ENCODE measurements at places on chromosomes 3 and 15.

GRCh38 chr3:159938714-159939113, 49.9 kb upstream of the IL12A start:
- DNase-seq: no peak

- DNase-seq: no peak
These were observed 12.5 kb downstream of the OXNAD1 start for GRCh38 chr3:16277471-16277870.

- no peak for DNase-seq
These were observed 1.0 kb downstream of the DTWD1 start for GRCh38 chr15:49621887-49622286.

- no peak for DNase-seq
These were observed 28.8 kb downstream of the DCP1A start for GRCh38 chr3:53318522-53318921.

- no peak for DNase-seq
These were observed 5.6 kb upstream of the PYDC2 start for GRCh38 chr3:191455257-191455952.

DNA sequence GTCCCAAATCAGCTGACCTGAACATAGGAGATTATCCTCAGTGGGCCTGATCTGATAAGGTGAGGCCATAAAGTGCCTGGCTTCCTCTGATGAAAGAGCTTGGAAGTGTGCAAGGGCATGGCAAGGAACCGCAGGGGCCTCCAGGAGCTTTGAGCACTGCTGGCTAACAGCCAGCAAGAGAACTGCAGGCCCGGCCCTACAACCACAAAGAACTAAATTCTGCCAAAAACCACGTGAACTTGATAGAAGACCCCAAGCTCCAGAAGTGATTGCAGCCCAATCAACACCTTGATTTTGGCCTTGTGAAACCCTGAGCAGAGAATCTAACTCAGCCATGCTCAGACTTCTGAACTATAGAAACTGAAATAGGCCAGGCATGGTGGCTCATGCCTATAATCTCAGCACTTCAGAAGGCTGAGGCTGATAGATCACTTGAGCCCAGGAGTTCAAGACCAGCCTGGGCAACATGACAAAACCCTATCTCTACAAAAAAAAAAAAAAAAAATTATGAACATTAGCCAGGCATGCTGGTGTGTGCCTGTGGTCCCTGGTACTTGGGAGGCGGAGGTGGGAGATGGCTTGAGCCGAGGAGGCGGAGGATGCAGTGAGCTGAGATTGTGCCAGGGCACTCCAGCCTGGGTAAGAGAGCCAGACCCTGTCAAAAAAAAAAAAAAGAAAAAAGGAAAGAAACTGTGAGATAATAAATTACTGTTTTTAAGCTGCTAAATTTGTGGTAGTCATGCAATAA, 7.7 kb upstream of the DIS3L start:
- no peak for DNase-seq

- DNase-seq: no peak
These were observed 18.2 kb downstream of the CCR4 start for GRCh38 chr3:32969656-32970055.

- no peak for DNase-seq
These were observed 102.9 kb downstream of the ADCY5 start for GRCh38 chr3:123346021-123346420.

GRCh38 chr15:89429023-89429422, 67.4 kb downstream of the RHCG start:
- no peak for DNase-seq

GRCh38 chr15:72792431-72792830, 8.9 kb upstream of the ADPGK start:
- no peak for DNase-seq

GRCh38 chr3:56268616-56269383, 199.5 kb downstream of the ERC2 start:
- DNase-seq: no peak

DNA sequence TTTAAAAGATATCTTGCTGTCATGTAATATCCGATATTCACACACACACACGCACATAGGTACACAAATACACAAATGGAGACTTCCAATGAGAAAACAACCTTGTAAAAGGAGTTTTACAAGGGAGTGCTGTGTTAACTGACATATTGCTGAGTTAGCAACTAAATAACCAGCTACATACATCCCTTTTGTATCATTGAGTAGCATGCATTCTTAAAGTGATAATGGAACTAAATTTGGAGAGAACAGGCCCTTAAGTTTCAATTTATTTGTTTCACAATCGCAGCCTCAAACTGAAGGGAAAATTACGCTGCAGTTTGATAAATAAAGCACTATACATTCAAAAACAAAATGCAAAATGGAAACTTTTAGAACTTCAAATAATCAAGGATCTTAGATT, 1046.0 kb upstream of the NR2F2 start:
- DNase-seq: no peak

- no peak for DNase-seq
These were observed 292.5 kb downstream of the ZPLD1 start for GRCh38 chr3:102727340-102727739.

DNA sequence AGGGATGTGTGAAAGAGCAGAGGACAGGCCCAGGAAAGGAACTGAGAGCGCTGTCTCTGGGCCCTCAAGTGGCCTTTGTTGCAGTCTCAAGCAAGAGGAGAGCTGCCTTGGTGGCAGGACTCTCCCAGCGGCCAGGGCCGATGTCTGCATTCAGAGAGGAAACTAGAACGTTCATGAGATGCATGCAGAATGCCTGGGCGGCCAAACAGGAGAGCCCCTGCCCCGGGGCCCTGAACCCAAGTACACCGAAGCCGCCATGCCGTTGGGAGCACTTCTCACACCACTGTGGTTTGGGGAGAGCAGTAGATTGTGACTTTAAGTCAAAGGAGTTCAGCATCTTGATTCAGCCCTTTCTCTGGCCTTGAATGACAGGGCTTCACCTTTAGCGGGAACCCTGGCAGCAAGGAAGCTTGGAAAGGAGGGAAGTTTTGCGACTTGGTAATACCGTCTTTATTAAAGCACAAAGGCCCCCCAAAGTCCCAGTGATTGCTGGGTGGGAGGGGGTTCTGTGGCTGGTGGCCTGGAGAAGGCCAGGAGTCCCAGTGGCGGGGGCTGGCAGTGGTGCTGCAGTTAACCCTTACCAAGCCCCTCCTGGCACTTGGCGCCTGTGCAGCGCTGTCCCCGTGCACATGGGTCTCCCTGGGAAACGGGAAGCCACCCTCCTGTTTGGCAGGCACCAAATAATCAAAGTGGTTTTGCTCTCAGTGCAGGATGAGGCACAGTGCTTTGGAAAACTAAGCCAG, 36.2 kb downstream of the SLC6A11 start:
- no peak for DNase-seq

DNA sequence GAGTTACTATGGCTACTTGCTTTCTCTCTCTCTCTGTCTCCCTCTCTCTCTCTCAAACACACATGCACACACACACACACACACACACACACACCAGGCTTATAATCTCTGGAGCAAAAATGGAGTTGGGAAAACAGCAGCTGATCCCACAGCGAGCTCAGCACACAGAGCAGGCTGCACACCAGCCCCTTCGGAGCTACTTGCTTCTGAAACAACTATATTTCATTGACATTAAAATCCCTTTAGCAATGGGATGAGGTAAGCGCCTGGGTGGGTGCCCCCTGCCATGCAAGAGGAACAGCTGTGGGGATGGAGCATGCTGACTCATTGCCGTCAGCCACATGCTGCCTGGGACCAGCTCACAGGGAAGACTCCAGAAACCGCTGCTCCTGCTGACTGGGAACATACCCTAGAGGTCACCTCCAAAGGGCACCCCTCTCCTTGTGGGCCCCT, 45.7 kb downstream of the B3GNT5 start:
- DNase-seq: peak; percentile 83

- DNase-seq: no peak
These were observed 16.4 kb downstream of the PLEKHO2 start for GRCh38 chr15:64858021-64858575.

DNA sequence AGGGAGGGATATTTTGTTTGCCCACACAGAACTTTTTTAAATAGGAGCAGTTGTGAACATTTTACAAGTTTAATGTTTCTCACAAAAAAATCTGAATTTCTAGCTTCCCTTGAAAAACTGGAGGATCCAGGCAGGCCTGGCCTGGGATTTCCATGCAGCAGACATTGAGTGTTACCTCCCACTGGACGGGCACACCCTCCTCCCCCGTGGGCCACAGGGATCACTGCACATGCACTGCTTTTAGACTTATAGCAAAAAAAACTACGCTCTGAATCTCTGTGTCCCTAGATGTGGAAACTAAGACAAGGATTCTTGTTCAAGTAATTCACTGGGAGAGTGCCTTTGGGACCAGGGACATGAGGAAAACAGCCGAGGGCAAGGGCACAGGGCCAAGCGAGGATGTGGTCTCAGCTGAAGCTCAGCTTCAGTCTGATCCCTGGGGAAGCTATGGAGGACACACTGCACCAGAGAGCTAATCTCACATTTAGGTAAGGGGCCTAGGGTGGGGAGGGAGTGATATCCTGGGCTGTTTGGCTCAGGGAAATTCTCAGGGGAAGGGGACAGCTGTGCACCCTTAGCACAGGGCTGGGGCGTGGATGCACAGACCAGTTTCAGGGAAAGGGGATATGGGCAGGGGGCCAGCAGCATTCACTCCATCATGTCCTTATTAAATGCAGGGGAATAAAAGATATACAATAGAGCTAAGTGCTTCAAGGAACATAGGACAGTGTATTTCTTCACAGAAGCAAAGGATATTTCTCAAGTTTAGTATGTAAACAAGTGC, 46.0 kb downstream of the FSIP1 start:
- DNase-seq: peak; percentile 47

DNA sequence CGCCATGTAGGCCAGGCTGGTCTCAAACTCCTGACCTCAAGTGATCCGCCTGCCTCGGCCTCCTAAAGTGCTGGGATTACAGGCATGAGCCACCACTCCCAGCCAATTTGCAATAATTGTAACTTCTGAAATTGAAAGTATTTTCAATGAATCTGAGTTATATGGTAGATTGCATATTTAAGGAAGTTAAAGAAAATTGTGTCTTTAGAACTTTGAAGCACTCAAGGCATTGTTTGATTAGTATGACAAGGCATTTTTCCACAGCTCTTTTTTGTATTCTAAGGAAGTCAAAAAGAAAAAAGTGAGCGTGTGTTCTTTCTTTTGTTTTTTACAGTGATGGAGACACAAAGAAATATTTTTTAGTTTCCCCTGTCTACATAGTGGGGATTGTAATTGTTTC, 15.7 kb upstream of the RPLP1 start:
- no peak for DNase-seq

- no peak for DNase-seq
These were observed 885 bp upstream of the LSG1 start for GRCh38 chr3:194672876-194673275.

- peak; percentile 24 for DNase-seq
These were observed 99.8 kb downstream of the MEGF11 start for GRCh38 chr15:66153549-66154415.

DNA sequence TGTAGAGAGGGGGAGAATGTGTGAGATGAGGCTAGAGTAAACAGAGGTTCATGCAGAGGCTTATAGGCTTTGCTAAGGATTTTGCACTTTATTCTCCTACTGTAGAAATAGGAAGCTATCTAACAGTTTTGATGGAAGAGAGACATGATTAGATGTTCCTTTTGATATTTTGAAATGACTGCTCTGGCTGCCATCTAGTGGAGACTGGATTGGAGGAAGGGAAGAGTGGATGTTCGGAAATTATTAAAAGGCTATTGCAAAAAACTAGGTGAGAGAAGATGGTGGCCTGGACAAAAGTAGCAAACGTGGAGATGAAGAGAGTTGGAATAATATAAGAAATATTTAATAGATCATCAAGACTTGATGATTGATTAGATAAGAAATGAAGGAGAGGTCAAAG, 42.2 kb downstream of the SYN2 start:
- no peak for DNase-seq

DNA sequence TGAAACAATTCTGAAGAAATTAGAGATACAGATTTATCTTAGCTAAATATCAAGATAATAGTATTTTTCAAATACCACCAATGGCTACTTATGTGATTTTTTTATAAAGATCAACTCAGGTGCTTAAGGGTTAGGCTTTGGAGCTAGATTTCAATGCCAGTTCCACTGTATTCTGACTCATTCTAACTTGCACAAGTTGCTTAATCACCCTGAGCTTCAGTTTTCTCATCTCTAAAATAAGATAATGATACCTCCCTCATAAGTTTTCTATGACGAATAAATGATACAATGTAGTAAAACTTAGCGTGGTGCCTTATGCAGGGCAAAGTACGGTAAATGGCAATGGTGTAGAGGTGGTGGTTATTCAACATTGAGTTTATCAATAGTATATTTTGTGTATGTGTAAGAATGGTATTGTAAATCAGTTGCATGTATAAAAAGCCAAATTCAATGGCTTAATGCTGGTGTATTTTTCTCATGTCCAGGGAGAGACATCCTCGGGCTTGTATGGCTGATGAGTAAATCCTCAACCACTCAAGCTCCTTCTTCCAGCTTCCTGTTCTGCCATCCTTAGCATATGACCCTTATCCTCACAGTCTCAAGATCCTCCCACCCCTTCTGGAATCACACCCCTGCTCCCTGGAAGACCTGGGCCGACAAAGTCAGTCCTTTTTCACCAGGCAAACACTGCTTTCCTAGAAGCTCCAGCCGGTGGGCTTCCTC, 505.9 kb upstream of the CFAP20DC start:
- DNase-seq: no peak

DNA sequence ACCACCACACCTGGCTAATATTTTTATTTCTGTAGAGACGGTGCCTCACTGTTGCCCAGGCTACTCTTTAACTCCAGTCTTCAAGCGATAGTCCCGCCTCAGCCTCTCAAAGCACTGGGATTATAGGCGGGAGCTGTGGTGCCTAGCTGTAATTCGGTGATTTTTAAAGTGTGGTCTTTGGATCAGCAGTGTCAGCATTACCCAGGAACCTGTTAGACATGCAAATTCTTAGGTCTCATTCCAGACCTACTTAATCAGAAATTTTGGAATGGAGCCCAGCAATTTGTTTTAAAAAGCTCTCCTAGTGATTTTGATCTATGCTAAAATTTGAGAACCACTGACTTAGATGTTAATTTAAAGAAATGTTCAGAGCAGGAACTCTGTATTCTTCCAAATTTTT, 51.9 kb downstream of the GOLM2 start:
- no peak for DNase-seq

GRCh38 chr15:39290711-39291435, 290.0 kb upstream of the THBS1 start:
- DNase-seq: no peak

GRCh38 chr3:165788531-165788930, 48.7 kb downstream of the BCHE start:
- DNase-seq: no peak

DNA sequence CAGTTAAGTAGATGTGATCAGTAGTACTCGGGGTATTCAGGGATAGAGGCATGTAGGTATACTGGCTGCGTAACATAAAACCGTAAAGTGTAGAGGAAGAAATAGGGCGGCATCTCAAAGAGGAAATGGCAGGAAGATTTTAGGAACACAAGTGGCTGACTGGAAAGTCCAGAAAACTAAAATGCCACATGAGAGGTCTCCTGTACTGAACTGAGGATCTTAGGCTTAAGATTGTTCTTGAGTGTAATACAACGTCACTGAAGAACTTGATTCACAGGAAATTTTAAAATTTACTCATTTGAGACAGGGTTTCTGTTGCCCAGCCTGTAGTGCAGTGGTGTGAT, 2.3 kb upstream of the LMLN start:
- no peak for DNase-seq

- DNase-seq: no peak
These were observed 60.2 kb downstream of the AMOTL2 start for GRCh38 chr3:134313847-134314587.

- DNase-seq: no peak
These were observed 237.1 kb upstream of the GOLGA6L4 start for GRCh38 chr15:83998486-83998885.

- DNase-seq: no peak
These were observed 5.9 kb upstream of the POLG start for GRCh38 chr15:89340573-89340972.
